ENCODE measurements at places on chromosomes 5 and 9.

DNA sequence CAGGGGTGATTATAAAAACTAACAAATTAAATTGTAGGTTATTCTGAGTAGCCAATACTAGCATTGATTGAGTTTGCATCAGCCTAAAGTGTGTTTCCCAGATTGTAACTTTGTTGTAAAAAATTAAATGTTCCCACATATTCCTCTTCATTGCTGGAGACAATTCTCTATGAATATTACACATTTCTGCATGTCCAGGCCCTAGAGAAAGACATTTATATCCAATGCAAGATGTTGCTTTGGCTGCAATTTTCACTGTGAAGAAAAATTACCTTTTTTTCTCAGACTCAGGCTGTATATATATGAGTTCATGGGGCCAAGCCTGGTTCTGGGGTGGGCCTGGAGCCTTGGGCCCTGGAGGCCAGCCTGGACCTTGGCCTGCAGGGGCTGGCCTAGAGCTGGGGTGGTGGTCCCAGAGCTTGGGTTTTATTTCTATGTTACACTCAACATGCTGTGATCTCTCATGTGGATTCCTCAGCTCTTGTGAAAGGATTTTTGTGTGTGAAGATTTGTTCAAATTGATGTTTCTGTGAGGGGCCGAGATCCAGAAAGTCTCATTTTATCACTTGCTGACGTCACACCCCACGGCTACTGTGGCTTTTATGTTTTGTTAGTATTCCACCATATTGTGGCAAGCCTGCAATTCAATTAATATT, 232.5 kb downstream of the SPATA31A1 start:
- DNase-seq, result no peak

DNA sequence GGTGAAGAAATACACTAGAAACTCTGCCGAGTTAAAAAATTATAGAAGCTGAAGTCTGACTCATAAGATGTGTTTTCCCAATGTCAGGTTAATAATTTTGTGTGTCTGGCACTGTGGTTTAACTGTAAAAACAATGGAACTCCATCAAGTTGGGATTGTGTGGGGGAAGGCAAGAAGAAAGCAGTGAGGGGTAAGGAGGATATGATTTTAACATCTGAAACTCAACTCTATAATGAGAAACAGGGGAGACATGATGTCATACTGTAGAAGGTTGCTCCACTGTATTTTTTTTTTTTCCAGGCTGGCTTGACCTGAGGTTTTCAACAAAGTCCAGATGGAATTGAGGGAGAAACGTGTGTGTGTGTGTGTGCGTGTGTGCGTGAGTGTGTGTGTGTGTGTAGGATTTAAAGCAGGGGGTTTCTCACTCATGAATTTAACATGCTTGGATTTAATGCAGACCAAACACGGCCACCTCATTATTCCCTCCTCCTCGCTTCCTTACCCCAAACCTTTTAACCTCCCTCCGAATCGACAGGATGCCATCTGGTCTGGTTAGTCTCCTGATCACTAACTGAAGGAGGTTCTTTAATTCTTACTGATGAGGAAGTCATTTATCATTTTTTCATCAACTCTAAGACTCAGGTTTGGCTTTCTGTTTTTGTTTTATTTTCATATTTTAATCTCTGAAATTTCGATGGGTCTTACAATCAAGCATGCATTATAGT, 140.2 kb upstream of the LPAR1 start:
- no peak for DNase-seq

DNA sequence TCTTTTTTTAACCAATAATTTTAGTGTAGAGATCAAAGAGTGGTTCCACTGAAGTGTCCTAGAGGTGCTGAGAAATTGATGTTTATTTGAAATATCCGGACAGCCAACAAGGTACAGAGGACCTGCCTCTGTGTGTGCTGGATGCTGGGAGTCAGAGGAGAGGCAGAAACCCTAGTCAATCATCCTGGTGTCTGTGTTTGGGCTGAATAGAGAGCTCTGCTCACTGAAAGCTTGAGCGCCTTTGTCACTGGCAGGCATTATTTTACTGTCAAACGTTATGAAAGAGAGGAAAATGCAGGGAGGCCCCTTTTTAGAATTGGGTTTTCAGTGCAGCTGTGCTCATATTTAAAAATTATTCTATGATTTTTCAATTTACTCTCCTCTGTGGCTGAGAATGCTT, 480.3 kb upstream of the TYRP1 start:
- no peak for DNase-seq

DNA sequence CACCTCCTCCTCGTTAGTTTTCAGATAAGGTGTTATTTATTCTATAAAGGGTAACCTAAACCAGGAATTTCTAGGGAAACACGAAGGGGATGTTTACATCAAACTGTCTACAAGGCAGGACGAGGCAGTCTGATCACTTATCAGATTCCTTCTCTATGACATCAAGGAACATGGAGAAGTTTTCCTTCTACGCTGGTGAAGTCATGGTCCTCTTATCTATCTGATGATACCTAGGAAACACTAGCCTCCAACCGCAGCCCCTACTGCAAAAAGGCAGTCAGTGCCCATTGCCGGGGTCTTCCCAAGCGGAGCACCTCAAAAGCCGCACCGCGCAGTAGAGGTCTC, 1.5 kb downstream of the MPDZ start:
- no peak for DNase-seq

GRCh38 chr9:121268851-121269641, 1.1 kb downstream of the GSN start:
- DNase-seq, result no peak

DNA sequence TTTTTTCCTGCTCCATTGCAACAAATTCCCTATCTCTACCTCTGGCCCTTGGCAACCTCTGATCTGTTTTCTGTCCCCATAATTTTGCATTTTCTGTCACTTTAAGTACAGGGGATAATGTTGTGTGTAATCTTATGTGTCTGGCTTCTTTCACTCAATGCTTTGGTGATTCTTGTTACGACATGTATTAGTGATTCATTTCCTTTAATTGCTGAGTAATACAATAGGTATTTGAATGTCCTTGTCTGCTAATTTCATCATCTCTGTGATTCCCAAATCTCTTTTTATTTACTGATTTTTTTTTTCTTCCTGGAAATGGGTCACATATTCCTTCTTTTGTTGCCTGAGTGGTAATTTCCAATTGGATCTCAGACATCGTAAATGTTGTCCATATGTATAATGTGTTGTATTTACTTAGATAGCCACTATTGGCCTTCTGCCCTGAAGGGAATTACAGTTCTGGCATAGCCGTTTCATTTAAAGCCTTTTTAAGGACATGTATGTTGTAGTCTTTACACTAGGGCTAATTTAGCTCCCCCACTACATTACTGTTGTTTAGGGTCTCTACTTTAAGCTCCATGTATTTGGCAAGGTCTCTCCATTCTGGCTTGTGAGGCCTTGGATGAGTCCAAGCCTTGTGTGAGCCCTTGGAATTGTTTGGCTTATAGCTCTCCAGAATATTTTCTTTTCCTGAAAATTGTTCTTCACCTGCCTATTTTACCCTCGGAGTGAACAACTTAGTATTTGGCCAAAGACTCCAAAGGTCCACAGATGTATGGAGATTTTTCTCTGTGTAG, 683.8 kb downstream of the LRRC70 start:
- DNase-seq, result no peak

DNA sequence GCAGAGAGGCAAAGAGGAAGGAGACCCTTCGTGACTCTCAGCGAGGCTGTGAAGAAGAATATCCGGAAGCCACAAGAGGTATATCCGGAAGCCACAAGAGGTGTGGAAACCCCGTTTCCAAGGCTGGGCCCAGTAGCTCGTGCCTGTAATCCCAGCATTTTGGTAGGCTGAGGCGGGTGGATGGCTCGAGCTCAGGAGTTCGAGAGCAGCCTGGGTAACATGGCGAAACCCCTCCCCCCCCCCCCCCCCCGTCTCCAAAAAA, 612 bp upstream of the BBLN start:
- DNase-seq, result peak; percentile 49

DNA sequence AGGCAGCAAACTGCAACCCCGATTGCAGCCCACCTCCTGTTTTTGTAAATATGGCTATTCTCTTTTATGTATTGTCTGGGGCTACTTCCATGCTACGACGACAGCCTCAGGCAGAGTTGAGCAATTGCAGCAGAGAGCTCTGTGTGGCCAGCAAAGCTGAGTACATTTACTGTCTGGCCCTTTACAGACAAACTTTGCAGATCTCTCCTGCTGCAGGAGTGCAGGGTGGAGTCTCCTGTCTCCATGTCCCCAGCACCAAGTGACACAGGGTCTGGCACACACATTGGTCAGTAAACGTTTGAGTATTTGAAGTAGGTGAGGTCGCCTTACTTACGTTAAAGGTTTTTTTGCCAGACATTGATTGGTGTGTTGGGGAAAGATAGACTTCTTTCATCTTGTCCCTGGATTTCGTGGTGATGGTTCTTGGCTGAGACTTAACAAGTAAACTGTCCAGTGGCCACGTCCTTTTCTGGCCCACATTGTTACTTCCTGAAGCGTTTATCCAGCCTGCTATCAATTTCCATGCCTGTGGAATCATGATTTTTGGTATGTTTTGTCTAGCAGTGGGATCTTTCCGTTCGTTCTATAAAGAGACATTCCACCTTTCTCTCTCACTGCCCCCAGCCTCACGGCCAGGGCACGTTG, 27.2 kb downstream of the PRRC2B start:
- DNase-seq, result no peak

GRCh38 chr9:127417131-127418036, 6.8 kb upstream of the ZNF79 start:
- no peak for DNase-seq

DNA sequence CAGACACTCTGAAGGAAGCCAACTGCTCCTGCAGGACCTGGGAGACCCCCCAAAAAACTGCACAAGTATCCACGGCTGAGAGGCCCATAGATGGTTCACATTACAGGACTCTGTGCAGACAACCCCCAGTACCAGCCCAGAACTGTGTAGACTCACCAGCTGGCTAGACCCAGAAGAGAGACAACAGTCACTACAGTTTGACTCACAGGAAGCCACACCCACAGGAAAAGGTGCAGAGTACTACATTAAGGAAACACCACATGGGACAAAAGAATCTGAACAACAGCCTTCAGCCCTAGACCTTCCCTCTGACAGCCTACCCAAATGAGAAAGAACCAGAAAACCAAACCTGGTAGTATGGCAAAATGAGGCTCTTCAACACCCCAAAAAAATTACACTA, 281.2 kb upstream of the RGMB start:
- no peak for DNase-seq

GRCh38 chr9:21754741-21755140, 47.7 kb upstream of the MTAP start:
- no peak for DNase-seq

DNA sequence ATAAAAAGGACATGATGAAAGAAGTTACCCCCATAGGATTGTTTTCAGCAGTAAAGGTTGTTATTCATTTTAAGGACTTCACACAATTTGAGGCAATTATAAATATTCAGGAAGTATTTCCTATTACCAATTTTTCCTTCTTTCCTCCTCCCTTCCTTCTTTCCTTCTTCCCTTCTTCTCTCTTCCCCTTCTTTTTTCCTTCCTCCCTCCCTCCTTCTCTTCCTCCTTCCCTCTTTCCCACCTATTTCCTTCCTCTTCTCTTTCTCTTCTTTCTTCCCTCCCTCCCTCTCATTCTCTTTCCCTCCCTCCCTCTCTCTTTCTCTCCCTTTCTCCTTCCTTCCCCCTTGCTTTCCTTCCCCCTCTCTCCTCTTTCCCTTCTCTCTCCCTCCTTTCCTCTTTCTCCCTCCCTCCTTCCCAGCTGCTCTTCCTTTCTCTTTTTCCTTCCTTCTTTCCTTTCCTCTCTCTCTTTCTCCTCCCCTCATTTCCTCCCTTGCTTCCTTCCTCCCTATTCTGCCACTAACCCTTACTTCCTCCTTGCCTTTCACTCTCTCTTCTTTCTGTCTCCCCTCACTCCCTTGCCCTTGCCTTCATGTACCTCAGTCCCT, 105.1 kb downstream of the ADRB2 start:
- DNase-seq, result no peak

- DNase-seq, result no peak
Measured at GRCh38 chr5:149271195-149271715, 404 bp upstream of the AFAP1L1 start.

All from NCI-H1436 (cell line).